Urinary bladder (tissue), 4 donors: ENCODE measurements at places on chromosomes 11 and 22. TPM values are rescaled to one million over a fixed set of nuclear protein-coding genes. Genes with fewer than 3 reads are reported as not detected.

- DNase-seq: no peak
Measured at GRCh38 chr22:17349172-17349571, 20.1 kb upstream of the CECR2 start.

- no peak for DNase-seq
Measured at GRCh38 chr11:9643751-9644150, 20.1 kb upstream of the SWAP70 start.

Gene CDC42EP1
- polyA plus RNA-seq: 34.5 TPM

Gene OR51L1
- polyA plus RNA-seq: not detected
